ENCODE measurements at places on chromosomes 7 and 10. TPM values are rescaled to one million over a fixed set of nuclear protein-coding genes. Genes with fewer than 3 reads are reported as not detected.

GRCh38 chr7:99031496-99031895, 112.4 kb downstream of the SMURF1 start:
- no peak for DNase-seq

GRCh38 chr7:132261327-132262159, 314.7 kb downstream of the PLXNA4 start:
- DNase-seq: no peak

- no peak for DNase-seq
These were observed 231.3 kb downstream of the WDR37 start for GRCh38 chr10:1287487-1287886.

GRCh38 chr7:117875566-117875965, 2.3 kb upstream of the CTTNBP2 start:
- DNase-seq: no peak

DNA sequence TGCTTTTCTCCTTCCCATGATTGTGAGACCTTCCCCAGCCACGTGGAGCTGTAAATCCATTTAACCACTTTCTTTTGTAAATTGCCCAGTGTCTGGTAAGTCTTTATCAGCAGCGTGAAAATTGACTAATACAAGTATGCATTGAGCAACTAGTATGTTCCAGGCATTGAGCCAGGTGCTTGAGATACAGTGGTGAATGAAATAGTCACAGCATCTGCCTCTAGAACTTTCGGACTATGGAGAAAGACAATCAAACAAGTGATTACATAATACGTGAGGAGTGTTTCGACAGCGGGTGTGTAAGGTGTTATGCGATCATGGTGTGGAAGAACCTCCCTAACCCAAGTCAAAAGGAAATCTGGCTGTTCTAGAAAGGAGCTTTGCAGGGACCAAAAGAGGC, 21.6 kb upstream of the NUP205 start:
- no peak for DNase-seq

- DNase-seq: no peak
These were observed 11.9 kb upstream of the SPAG6 start for GRCh38 chr10:22333167-22333974.

DNA sequence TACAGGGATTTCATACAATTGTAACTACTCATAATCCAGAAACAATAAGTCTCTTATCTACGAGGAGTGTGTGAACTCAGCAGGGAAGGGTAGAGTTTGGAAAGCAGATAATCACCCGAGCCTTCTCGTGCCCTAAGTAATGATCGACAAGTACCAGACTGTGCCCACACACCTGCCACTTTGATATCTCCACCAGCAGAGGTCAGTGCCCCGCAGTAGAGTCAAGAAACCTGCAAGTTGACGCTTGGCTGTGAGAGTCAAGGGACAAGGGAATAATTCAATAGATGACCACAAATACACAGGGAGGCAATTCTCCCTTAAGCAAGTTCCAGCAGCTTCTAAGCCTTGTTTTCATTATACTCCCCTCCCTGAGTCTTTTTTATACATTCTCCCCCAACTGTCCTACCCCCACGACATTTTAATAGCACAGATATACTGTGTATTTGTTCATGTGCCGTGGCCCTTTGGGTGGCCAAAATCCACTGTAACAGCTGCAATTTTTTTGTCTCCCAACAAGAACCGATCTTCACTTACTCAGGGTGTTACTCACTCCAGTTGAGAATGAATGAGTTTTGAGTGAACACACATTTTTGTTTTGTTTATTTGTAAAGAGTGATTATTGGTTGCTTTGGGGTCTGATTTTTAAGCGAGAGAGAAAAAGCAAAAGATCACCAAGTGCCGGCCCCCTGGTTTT, 106.9 kb upstream of the RHEB start:
- peak; percentile 38 for DNase-seq

GRCh38 chr7:80771523-80771922, 133.1 kb downstream of the CD36 start:
- DNase-seq: no peak

DNA sequence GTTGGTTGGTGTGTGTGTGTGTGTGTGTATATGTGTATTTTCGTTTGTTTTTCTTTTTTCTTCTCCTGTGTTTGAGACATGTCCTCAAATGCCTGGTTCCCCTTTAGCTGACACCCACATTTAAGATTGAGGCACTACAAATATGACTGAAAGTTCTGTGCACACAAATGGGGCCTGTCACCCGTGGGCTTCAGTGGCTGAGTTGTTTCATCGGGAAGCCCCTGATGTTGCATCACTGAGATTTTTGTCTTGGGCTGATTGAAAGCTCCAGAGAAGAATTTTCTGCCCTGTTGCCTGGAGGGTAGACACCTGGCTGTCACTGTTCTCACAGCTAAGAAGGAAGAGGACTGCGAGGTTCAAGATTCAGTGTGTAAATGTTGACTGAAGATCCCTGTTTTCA, 283.8 kb upstream of the C7orf33 start:
- no peak for DNase-seq

- no peak for DNase-seq
These were observed 38.9 kb downstream of the CYP51A1 start for GRCh38 chr7:92095380-92095779.

DNA sequence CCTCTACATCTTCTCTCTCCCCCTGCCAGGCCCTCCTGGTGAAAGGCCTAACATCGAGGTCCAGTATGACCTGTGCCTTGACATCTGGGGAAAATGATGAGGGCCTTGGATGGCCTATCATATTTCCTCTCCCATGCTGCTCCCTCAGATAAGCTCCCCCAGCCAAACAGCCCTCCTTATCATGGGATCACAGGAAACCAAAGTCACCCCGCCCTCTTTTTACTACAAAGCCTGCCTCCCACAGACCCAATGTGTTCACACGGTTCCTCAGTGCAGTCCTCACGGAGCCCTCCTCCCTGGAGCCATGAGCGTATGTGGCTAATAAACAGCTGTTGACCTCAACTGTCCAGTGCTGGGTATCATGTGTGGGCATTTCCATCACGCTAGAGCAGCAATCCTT, 32.0 kb downstream of the C10orf90 start:
- no peak for DNase-seq

- no peak for DNase-seq
These were observed 81.6 kb downstream of the ARMH3 start for GRCh38 chr10:101974091-101974971.

DNA sequence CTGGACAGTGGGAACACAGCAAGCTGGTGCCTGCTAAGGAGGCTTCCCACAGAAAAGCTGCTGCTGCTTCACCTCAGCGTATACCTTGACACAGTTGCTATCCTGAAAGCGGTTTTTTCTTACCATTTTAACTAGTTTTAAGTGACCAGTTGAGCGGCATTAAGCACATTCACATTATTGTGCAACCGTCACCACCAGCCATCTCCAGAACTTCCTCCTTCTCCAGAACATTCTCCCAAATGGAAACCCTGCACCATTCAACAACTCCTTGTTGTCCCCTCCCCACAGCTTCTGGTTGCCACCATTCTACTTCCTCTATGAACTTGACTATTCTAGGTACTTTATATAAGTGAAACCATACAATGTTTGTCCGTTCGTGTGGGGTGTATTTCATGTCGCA, 169.9 kb downstream of the SNX10 start:
- DNase-seq: no peak

DNA sequence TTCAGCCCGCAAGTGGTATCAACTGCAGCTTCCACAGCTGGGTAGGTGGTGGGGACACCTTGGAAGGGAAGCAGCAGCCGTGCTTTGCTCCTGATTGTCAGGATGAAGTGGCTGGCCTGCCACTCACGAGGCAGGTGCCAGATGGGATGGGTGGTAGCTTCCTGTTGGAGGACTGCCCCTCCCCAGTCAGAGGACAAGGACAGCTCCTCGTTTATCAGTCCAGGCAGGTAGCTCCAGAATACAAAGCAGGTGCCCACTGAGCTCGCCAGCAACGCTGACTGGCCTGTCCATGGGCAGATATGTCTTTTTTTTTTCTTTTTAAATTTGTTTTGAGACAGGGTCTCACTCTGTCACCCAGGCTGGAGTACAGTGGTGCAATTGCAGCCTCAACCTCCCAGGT, 431.3 kb downstream of the GALNT17 start:
- no peak for DNase-seq

DNA sequence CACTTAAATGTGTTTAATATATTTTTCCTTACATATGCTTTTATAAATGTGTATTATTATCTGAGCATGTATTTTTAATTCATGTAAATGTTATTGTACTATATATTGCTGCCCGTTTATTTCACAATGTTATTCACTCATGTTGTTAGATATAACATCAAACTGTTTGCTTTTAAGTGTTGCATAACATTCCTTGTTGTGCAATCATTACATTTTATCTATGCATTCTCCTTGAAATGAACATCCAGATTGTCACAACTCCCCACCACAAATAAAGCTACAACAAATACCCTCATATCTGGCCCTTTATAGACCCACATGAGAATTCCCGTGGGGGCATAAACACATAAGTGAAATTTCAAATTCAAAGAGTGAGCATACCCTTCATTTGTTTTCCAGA, 264.2 kb downstream of the HPSE2 start:
- DNase-seq: no peak

- no peak for DNase-seq
These were observed 15.2 kb upstream of the FAS start for GRCh38 chr10:88975377-88975720.

DNA sequence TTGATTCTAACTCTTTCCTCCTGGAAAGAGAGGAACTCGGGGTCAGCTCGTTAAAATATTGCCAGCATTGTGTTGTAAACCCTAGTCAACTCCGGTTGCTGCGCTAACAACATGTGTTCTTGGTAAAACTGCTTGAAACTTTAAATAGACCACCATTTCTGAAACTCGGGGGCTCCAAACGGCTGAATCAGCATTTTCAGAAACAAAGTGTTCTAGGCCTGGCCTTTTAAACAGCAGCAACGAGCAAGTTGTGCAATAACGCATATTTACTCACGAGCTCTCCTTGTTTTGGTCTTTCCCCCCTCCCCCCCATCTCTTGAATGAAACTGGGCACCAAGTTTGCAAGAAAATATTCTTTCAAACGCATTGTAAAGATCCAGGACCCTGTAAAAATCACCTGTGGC, 9.2 kb upstream of the GRB10 start:
- DNase-seq: peak; percentile 66

- no peak for DNase-seq
These were observed 103.7 kb upstream of the VWC2 start for GRCh38 chr7:49669692-49670260.

DNA sequence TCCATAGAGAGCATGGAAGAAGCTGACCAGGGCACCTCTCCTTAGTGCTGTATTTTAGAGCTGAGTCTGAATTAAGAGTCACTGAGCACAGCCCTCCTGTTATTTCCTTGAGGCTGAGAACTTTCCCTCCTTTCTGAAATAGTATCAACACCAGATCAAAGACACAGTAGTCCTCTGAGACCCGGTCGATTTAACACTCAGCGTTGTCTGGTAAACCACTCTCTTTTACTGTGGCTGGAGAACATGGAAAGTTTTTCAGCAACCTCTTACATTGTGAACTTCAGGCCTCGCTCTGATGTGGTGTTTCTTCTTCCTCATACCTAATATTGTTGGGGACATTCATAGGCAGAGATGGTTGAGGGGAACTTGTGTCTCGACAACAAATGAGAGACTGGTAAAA, 202.0 kb upstream of the MTPN start:
- DNase-seq: no peak

- DNase-seq: no peak
These were observed 314.8 kb downstream of the HPSE2 start for GRCh38 chr10:98920807-98921206.

GRCh38 chr7:94062372-94062771, 58.2 kb upstream of the BET1 start:
- DNase-seq: no peak

The RARRES2 gene
- 833 TPM for total RNA-seq

The CALU gene
- total RNA-seq: 41.5 TPM

The TEX36 gene
- total RNA-seq: not detected

The HOXA4 gene
- 1.6 TPM for total RNA-seq

The JCAD gene
- total RNA-seq: 1.4 TPM

All from right lobe of liver (tissue), 6 donors.